ENCODE measurements at places on chromosomes 7 and 10. TPM values are rescaled to one million over a fixed set of nuclear protein-coding genes. Genes with fewer than 3 reads are reported as not detected.

Gene MSMB
- total RNA-seq = not detected

GRCh38 chr10:101032637-101033224 is 1.7 kb downstream of the SFXN3 start:
- DNase-seq = peak; percentile 67

Gene TRIM73
- 8.3 TPM for total RNA-seq

Gene WEE2
- not detected for total RNA-seq

- no peak for DNase-seq
Measured at GRCh38 chr10:76974017-76974691, 663.5 kb downstream of the KCNMA1 start.

DNA sequence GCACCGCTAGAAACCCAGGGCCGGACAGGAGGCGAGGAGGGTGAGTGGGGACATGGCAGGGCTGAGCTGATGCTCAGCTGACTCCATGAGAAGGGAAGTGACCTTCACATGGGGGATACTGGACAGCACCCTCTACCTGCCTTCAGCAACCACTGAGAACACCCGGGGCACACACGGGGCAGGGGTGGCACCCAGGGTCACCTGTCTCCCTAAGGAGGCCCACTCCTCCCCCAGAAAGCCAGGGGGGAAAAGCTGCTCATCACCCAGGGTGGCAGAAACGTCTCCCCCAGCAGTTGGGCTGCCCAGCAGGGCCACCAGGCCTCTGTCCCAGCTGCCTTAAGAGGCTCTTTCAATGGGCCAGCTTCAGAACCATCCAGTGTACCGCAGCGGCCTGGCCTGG is 159.7 kb downstream of the RNF216 start:
- DNase-seq = no peak

GRCh38 chr10:76553263-76554032 is 1084.2 kb downstream of the KCNMA1 start:
- DNase-seq = no peak

GRCh38 chr10:30186371-30186875 is 127.0 kb upstream of the JCAD start:
- DNase-seq = no peak

DNA sequence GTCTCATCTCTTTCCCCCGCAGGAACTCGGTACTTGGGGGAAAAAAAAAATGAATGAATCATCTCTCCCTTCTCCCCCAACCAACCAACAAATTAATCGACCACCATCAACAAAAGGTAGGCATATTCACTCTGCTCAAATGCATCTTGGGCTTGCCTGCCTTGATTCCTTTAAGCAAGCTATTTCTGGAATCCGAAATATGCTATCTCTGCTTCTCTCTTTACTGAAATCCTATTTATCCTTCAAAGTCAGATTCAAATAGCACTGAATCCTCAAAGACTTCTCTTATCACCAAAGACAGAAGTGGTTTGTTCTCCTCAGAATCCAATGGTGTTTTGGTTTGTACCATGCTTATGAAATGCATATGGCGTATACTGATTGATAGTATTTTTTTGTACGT is 49.6 kb upstream of the TPK1 start:
- DNase-seq = no peak

Gene PAPSS2
- not detected for total RNA-seq

DNA sequence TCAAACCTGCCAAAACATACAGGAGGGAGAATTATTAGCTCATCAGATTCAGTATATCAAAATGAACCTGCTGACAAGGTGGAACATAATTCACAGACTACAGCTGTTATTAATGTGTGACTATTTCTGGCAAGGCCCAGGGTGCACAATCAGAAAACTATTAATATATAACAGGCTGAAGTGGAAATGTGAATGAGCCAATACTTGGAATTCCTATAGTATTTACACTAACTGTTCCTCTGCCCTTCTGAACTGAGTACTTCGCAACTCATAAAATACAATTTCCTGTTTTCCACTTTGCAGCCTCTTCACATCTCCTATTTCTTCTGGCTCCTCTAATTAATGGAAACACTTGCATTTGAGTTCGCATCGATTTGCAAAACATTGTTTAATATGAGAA is 330.8 kb downstream of the DPP6 start:
- DNase-seq = no peak

Gene PLAU
- 1.1 TPM for total RNA-seq

Gene CHAT
- not detected for total RNA-seq

DNA sequence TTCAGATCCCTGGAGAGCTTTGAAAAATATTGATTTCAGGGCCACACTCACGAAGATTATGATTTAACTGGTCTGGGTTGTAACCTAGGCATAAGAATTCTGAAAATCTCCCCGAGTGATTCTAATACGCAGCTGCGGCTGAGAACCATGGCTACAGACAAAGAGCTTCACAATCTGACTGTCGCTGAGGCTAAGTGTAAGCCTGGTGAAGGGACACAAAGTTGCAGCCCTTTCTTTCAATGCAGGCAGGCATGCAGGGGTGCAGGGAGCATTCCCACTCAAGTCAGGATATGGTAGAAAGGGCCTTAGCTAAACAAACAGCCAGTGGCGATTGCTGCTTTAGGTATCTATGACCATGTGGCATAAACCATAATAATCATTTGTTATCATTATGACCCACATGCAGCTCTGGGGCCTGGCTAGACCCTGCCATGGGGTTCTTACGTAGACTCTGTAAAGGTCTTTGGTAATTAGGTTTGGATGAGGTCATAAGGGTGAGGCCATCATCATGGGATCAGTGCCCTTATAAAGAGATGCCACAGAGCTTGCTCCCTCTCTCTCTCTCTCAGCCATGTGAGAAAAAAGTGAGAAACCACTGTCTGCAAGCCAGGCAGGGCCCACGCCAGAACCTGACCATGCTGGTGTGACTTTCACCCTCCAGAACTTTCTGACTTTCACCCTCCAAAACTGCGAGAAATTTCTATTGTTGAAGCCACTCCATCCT is 88.4 kb upstream of the LANCL2 start:
- no peak for DNase-seq

DNA sequence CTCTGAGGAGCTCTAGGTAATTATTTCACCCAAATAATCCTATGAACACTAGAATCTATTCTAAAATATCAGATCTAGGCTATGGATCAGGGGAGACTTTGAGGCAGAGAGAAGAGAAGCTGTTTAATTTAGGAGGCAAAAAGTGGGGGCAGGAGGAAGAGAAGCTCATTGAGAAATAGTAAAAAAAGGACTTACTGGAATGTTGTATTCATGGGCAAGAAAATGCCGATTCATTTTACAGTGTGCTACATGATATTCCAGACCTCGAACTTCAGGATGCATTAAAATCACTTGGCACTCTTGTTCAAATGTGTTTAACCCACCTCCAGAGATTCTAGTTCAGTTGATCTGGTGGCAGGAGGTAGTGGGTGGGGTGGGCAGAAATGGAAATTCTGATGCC is 109.5 kb upstream of the ITGB1 start:
- no peak for DNase-seq

Measured in activated CD8-positive, alpha-beta T cell treated with anti-CD3 and anti-CD28 coated beads, Interleukin-2, amount 10 ng/mL, durations not matched to agents 7 days and 5 days (primary cell).